CD4-positive, alpha-beta T cell treated with Interleukin-21 for 1 hour (primary cell): ENCODE measurements at places on chromosomes 16 and 17.

- DNase-seq: no peak
Observed at GRCh38 chr17:62931101-62931500, 34.9 kb upstream of the TANC2 start.

- no peak for DNase-seq
Observed at GRCh38 chr17:39665642-39666224, 584 bp downstream of the TCAP start.

DNA sequence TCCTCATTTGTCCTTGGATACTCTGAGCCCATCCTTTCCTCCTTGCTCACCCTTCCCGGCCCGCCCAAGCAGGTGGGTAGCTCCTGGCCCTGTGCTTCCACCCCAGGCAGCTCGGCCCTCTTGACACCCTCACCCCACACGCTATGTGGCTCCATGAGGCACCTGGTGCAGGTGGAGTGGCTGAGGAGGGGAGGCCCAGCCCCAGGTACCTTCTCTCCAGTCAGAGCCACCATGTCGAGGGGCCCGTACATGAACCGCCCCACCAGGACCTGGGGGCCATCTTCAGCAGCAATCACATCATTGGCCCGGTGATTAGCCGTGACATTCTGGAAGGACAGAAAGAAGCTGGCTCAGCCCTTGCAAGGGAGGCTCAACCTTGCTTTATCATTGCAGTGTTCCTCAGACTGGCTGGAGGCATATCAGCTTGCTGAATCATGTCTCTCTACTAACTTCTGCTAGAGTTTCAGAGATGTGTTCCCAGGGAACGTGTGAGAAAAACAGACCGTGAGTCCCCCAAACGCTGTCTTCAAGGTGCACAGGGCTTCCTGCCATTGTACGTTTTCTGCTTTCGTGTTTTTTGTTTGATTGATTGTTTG lies 20.3 kb downstream of the PIMREG start:
- DNase-seq: no peak

GRCh38 chr16:85849388-85849787 lies 49.6 kb upstream of the IRF8 start:
- no peak for DNase-seq
